ENCODE measurements at places on chromosomes 5 and 9.
A peak's percentile ranks its signal among the peaks of the same experiment; 100 is the strongest.

DNA sequence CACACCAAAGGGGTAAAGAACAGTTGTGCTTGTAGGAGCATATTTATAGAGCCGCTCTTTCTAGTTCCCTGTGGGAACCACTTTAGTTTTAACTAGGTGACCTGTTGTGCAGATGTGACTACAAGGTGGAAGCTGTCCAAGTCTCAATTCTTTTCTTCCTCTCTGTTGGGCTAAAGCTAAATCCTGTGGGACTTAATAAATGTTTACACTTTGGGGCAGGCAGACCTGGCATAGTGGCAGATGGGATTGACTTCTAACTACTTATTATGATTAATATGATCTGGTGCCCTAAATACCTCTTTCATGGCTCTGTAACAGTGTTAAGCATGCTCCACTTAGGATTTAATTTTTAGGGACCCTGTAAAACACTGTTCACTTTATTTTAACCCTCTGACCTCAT lies 265.3 kb downstream of the KCTD16 start:
- DNase-seq: peak; percentile 11

DNA sequence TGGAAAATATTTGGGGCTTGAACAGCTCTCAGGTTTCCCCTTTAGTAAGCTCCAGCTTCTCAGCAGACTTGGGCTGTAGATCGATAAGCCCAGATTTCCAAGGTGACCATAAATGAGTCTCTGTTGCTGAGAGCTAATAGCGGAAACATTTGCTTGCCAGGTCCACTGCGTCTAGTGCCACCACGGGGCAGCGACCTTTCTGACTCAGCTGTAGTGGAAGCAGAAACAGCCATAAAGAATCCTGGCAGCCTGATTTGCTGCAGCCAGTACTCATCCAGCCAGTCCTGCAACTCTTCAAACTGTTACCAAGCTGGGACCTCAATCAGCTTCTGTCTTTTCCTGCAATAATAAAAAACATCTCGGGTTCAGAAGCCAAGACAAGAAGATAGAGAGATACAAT lies 241.7 kb downstream of the DOCK8 start:
- DNase-seq: no peak

DNA sequence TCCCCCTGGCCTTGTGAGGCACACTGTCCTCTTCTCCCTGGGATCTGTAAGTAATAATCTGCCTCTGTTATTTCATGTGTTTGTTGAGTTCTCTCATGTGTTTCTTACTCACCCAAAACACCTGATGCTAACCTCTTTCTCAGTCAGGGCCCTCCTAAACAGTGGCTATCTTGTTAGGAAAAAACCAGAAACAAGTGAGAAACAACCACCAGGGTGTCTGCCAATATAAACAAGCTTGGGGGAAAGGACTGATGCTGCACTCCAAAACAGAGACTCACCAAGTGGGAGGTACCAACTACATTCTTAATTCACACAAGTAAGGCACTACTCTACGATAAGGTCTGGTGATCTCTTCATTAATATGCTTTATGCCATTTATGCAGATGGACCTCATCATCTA lies 564.4 kb downstream of the SEMA5A start:
- no peak for DNase-seq

GRCh38 chr9:35163413-35163812 lies 1.6 kb downstream of the UNC13B start:
- no peak for DNase-seq

DNA sequence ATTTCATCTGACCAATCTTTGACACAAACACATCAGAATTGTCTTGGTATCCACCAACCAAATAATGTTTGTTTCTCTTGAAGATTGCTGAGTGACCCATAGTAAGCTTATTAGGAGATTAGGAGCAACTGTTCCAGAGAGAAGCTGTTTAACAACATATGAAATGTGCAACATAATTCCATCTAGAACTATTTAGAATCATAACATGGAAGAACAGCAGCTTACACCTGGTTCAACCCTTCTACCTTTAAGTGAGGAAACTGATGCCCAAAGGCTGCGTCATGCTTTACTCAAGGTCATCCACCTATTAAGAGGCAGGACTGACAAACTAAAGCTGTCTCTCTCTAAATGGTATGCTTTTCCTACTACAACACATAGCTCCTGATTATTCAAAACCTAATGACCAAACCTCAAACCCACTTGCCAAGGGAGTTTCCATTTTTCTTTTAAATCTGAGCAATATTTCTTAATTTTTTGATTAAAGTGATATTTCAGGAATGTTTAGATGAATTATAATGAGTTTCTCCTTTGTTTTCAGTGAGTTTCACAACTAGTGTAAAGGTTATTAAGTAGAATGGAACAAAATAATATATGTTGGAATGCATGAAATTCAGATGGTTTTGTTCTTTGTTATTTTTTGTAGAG lies 545.9 kb downstream of the RAB3C start:
- DNase-seq: no peak

DNA sequence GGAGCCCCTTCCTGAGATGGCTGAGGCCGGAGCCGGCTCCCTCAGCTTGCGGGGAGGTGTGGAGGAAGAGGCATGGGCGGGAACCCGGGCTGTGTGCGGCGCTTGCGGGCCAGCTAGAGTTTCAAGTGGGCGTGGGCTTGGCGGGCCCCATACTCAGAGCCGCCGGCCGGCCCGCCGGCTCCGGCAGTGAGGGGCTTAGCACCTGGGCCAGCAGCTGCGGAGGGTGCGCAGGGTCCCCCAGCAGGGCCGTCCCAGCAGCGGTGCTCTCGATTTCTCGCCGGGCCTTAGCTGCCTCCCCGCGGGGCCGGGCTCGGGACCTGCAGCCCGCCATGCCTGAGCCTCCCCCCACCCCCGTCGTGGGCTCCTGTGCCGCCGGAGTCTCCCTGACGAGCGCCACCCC lies 67.9 kb upstream of the SLC28A3 start:
- DNase-seq: no peak

DNA sequence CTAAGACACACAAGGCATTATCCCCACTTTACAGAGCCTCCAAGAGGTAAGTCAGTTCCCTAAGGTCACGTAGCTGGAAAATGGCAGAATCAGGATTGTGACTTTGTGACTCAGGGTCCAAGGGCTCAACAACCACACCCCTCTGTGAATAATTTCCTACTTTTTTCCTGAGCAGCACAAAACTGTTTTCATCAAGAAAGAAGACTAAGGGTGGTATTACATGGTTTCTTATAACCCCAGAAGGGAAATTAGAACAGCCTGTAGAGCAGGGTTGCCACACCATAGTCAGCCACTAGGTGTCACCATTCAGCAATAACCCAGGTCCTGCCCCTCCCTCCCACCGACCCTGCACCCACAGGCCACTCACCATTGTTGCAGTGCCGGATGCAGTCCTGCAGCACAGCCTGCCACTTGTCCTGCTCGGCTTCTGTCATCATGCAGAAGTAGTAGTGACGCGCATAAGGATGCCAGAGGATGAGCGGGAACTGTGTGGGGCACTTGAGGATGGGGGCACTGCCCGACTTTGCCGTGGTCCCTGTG lies 72.1 kb downstream of the LRSAM1 start:
- no peak for DNase-seq

GRCh38 chr5:176832162-176832561 lies 21.8 kb downstream of the UNC5A start:
- no peak for DNase-seq

DNA sequence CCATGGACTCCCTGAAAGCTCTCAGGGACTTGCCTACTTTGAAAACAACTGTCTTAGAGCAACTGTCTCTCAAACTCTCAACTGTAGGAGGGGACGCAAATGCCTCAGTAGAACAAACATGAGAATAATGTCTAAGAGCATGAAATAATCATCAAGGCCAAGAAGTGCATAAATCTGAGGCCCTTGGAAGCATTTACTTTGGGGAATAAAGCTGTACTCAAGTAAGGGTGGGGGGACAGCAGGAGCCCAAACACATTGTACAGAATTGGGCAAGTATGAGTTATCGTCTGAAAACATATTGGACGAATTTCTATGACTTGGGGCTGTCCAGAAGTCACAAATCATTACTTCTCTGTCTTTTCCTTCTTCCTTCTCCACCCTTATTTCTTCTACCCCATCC lies 96.3 kb upstream of the HMHB1 start:
- no peak for DNase-seq

DNA sequence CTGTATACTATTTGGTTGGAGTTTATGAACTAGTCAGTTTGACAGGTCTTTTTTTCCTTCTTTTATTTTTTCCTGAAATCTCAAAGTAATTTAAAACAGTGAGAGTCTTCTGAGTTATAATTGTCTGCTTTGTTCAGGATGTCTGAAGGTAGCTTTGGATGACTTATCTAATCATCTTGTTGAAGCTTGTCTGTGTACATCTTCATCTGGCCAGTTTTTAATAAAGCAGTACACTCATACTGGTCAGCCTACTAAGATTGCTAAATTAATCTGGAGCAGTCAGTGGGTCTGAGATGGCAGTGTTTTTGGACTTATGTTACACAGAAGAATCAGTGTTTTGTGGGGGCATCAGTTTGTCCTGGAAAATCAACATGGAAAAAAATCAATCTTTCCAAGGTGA lies 482.4 kb downstream of the CDH10 start:
- DNase-seq: no peak

- no peak for DNase-seq
Observed at GRCh38 chr5:177553671-177554429, 513 bp downstream of the FAM193B start.

- peak; percentile 82 for DNase-seq
Observed at GRCh38 chr5:72015103-72015548, 92.1 kb upstream of the MAP1B start.

DNA sequence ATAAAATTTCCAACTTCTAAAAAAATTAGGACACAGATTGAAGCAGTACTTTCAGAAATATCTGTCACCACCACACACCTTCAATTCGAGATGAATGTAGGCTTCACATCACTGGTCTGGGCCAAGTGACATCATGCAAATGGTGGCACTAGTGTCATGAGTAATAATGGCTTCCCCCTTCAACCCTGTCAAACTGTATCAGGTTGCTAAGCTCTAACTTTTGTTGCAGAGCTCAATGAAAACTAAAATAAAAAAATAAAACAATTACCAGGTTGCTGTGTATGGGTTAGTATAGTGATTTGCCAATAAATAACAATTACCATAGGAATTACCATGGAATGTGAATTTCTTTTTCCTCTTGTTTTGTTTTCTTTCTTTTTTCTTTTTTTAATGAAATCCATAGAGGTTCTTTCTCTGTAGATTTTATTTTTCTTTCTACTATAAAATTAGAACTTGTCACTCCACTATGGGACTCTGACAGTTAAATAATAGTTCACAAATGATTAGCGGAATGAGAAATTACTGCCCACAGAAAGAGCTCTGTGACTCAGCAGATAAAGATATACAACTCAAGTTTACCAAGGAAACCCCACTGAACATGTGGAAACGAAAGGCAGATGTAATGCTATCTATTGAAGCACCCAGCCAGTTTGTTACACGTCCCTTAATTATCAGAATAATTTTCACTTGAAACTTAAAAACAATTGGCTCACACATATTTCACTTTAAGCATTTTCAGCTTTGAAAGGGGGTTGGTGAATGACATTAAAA lies 783.8 kb upstream of the WWC1 start:
- no peak for DNase-seq

Measured in midbrain (tissue), 1 donor.